Tibial nerve (tissue), 4 donors: ENCODE measurements at places on chromosomes 6 and 20.

DNA sequence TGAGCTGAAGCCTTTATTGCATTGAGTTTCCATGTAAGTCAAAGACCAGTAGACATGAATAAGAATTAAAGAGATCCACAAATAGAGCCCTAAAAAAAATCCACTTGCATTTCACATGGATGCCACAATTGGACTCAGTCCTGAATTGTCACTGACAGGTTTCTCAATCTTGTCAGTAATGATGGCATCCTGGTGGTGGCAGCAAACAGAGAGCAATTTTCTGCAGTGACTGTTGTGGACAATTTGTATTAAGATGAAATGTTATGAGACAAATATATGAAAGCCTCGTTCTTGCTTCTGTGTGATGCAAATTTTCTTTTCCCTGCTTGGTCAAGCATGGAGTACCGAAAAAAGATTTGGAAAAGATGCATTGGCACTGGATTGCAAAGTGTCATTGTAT lies 278.9 kb downstream of the SAMD5 start:
- H3K27me3 ChIP-seq = no peaks in the 10 kb centered on the region
- DNase-seq = no peak
- no peaks in the 10 kb centered on the region for H3K36me3 ChIP-seq
- no peaks in the 10 kb centered on the region for H3K4me1 ChIP-seq
- H3K27ac ChIP-seq = no peak overlapping the region

- H3K4me3 ChIP-seq = no peak overlapping the region
- no peak for DNase-seq
- H3K27me3 ChIP-seq = no peaks in the 10 kb centered on the region
- no peak overlapping the region for H3K27ac ChIP-seq
- H3K36me3 ChIP-seq = no peaks in the 10 kb centered on the region
These were observed 124.4 kb upstream of the EDN1 start for GRCh38 chr6:12165722-12166280.

DNA sequence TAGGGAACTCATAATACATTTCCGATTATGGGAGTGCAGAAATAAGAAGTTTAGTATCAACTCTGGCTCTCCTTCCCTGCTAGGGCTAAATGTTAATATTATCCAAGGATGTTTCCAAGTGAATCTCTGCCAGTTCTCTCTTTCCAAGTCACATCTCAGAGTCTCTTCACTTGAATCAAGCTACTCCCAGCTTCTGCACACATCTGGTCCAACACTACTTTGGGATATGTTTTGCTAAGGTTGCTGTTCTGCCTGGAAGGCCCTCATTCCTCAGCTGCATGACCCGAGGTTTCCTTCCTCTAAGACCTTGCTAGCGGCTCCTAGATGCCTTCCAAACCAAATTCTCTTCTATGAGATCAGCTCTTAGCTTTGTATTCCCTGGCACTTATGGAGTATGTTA lies 331.8 kb downstream of the GJA1 start:
- no peaks in the 10 kb centered on the region for H3K4me1 ChIP-seq
- no peak for DNase-seq
- no peak overlapping the region for H3K27ac ChIP-seq
- H3K4me3 ChIP-seq = no peak overlapping the region

- DNase-seq = no peak
- H3K4me1 ChIP-seq = no peaks in the 10 kb centered on the region
- H3K27me3 ChIP-seq = no peaks in the 10 kb centered on the region
- H3K36me3 ChIP-seq = no peaks in the 10 kb centered on the region
- H3K4me3 ChIP-seq = no peak overlapping the region
- no peak overlapping the region for H3K27ac ChIP-seq
These were observed 1027.4 kb upstream of the FLRT3 start for GRCh38 chr20:15364781-15365180.

- H3K27me3 ChIP-seq = no peaks in the 10 kb centered on the region
- no peak overlapping the region for H3K4me3 ChIP-seq
- H3K4me1 ChIP-seq = no peaks in the 10 kb centered on the region
- H3K36me3 ChIP-seq = no peaks in the 10 kb centered on the region
These were observed 27.6 kb downstream of the VTA1 start for GRCh38 chr6:142174703-142175102.

DNA sequence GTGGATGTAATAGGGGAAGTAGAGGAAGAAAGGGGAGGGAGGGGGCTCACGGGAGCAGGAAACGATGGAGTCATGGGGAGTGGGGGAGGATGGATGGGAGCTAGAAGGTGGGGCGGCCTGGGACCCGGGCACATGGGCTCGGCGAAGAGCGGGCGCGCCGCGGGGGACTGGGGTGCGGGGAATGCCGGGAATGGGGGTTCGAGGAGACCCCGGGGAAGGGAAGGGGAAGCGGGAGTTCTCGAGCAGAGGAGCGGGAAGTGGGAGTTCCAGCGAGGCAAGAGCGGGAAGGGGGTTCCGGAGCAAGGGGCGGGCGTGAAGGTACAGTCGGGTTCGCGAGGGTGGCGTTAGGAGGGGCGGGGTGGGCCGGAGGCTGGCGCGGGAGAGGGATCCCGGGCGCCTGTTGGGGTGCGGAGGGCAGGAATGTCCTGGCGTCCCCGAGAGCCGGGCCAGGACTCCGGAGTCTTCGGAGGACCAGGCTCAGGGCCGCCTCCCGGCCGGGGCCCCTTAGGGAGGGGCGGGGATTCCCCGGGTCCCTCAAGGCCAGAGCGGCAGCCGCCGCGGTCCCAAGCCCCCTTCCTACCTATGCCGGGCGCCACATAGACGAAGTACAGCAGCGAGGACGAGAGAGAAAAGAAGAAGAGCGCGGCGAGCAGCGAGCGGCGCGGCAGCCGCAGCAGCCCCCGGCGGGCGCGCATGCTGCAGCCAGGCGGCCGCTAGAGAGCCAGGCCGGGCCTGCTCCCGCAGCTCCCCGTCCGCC lies 504 bp downstream of the B4GALT5 start:
- peak overlapping the region; percentile 93 for H3K4me3 ChIP-seq
- peak overlapping the region; percentile 89 for H3K27ac ChIP-seq
- no peaks in the 10 kb centered on the region for H3K27me3 ChIP-seq

GRCh38 chr6:45265246-45265645 lies 62.9 kb upstream of the RUNX2 start:
- no peaks in the 10 kb centered on the region for H3K27me3 ChIP-seq
- DNase-seq = no peak
- H3K27ac ChIP-seq = no peak overlapping the region
- no peak overlapping the region for H3K4me3 ChIP-seq
- H3K36me3 ChIP-seq = no peaks in the 10 kb centered on the region

DNA sequence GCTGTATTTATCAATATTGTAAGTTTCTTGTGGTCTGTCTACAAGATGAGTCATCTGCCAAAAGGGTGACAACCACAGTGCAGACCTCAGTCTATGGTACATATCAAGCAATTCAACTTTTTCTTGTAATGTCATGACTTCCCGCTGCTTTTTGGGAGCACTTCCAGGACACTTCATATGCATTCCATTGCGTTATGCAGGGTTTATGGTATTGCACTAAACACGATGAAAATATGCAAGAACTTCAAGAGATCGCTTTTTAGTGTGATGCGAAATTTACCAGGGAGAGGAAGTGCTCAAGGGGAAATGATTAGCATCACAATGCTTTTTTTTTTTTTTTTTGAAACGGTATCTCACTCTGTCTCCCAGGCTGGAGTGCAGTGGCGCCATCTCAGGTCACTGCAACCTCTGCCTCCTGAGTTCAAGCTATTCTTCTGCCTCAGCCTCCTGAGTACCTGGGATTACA lies 166.5 kb downstream of the TFAP2A start:
- DNase-seq = no peak
- H3K27me3 ChIP-seq = no peaks in the 10 kb centered on the region
- no peaks in the 10 kb centered on the region for H3K4me1 ChIP-seq
- H3K4me3 ChIP-seq = no peak overlapping the region
- H3K27ac ChIP-seq = no peak overlapping the region

DNA sequence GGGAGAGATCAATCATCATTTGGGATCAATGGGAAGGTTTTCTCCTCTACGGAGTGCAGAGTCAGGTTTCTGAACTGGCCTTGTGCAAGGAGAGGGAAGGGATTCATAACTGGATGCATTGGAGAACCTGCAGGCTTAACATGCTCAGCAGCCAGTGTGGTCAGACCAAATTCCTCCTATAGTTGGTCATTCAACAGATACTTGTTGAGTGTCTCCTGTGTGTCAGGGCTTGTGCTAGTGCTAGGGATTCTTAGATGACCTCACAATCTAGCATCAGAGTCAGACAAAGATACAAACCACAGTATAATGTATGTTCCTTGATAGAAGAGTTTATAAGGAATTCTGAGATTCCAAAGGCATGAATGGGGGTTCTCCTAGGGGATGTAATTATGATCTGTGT lies 23.9 kb downstream of the RALY start:
- peaks cover 73% of the 10 kb centered on the region for H3K4me1 ChIP-seq
- no peak overlapping the region for H3K4me3 ChIP-seq
- H3K27me3 ChIP-seq = no peaks in the 10 kb centered on the region
- no peaks in the 10 kb centered on the region for H3K36me3 ChIP-seq

GRCh38 chr6:80209430-80209829 lies 103.0 kb downstream of the BCKDHB start:
- peaks cover 2% of the 10 kb centered on the region for H3K36me3 ChIP-seq
- DNase-seq = no peak
- H3K4me1 ChIP-seq = no peaks in the 10 kb centered on the region
- H3K4me3 ChIP-seq = no peak overlapping the region
- H3K27ac ChIP-seq = no peak overlapping the region

DNA sequence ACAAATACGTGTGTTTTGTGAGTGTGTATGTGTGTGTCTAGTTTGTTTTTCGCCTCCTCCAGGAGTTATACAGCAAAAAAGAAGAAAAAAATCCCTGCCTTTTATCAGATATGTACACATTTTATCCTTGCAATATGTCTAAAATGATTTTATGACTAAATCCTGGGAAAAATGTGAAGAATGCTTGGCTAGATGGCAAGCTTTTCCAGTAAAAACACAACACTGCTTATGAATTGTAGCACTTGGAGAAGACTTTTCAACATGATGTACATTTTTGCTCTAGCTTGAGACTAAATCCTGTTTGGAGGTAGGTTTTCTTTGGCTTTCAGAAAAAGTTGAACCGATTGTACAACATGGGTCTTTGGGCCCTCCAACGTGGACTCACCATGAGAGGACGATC lies 160.2 kb downstream of the GMPR start:
- H3K27me3 ChIP-seq = no peaks in the 10 kb centered on the region
- H3K4me1 ChIP-seq = no peaks in the 10 kb centered on the region
- no peak for DNase-seq

- no peak overlapping the region for H3K4me3 ChIP-seq
- H3K4me1 ChIP-seq = peaks cover 34% of the 10 kb centered on the region
- no peaks in the 10 kb centered on the region for H3K27me3 ChIP-seq
- DNase-seq = no peak
These were observed 13.6 kb downstream of the KCNK5 start for GRCh38 chr6:39215640-39216158.

GRCh38 chr20:53130795-53131194 lies 158.6 kb downstream of the TSHZ2 start:
- H3K27me3 ChIP-seq = no peaks in the 10 kb centered on the region
- H3K36me3 ChIP-seq = no peaks in the 10 kb centered on the region
- H3K27ac ChIP-seq = no peak overlapping the region
- H3K4me1 ChIP-seq = no peaks in the 10 kb centered on the region

DNA sequence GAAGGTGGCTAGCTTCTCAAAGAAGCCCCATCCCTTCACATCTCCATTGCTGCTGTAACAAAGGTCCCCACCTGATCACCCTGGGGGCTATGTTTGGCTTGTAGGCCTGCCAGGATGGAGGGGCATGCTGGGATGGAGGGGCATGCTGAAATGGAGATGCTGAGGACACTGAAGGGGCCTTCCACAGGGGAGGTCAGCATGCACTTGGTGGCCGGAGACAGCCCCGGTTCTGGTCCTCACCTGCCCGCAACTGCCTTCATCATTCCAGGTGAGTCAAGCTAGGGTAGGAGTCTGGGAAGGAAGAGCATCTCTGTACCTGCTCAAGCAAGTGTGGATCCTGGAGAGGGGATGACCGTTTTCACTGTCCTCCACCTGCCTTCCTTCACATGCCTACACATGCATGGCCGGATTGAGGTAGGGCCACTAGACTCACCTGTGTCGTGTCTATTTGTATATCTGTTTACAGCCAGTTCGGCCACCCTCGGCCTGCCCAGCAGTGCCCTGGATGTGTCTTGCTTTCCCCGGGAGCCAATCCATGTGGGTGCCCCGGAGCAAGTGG lies 6.0 kb downstream of the L3MBTL1 start:
- H3K4me1 ChIP-seq = no peaks in the 10 kb centered on the region
- H3K27ac ChIP-seq = peak overlapping the region; percentile 44
- no peaks in the 10 kb centered on the region for H3K36me3 ChIP-seq
- H3K4me3 ChIP-seq = peak overlapping the region; percentile 50

DNA sequence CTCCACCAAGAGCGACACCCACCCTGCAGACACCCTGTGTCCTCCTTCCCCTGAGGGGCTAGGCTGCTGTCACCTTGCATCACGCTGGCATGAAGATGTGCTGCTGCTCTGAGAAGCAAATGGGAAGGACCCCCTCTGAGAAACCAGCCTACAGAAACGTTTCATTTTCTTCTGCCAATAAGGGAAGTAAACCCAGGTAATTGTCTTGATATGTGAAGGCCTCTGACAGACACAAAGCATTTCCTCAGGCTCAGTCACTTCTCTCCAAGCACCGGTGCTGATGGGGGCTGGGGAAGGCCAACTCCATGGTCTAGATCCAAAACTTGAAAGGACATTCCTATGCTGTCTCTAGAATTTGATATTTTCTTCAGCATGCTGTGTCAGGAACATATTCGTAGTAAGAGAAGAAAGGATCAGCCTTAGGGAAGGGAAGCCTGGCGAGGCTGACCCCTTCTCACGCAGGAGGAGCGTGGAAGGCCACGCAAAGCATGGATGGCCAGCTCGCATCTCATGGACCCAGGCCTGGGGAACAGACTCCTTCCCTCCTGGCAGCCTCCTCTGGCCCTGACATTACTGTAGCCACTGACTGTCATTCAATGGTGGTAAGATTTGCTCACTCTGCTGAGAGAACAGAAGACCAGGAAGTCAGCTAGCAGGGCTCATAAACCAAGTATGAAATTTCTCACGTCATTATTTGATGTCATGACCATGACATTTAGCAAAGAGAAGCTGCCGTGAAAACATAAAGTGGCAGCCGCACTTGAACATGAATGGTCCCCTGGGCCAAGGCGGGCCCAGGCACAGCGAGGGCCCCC lies 20.4 kb downstream of the ACSS1 start:
- H3K36me3 ChIP-seq = no peaks in the 10 kb centered on the region
- peaks cover 14% of the 10 kb centered on the region for H3K4me1 ChIP-seq
- H3K27ac ChIP-seq = peak overlapping the region; percentile 87
- no peak for DNase-seq

GRCh38 chr6:10060004-10060403 lies 354.9 kb downstream of the TFAP2A start:
- H3K4me1 ChIP-seq = no peaks in the 10 kb centered on the region
- H3K4me3 ChIP-seq = no peak overlapping the region
- H3K27me3 ChIP-seq = no peaks in the 10 kb centered on the region
- no peak overlapping the region for H3K27ac ChIP-seq

- H3K4me1 ChIP-seq = no peaks in the 10 kb centered on the region
- H3K36me3 ChIP-seq = no peaks in the 10 kb centered on the region
- H3K27ac ChIP-seq = no peak overlapping the region
- no peak overlapping the region for H3K4me3 ChIP-seq
- DNase-seq = no peak
- no peaks in the 10 kb centered on the region for H3K27me3 ChIP-seq
These were observed 213.2 kb upstream of the NT5E start for GRCh38 chr6:85236636-85237035.

GRCh38 chr6:159130846-159131245 lies 38.4 kb upstream of the FNDC1 start:
- no peak overlapping the region for H3K27ac ChIP-seq
- peaks cover 6% of the 10 kb centered on the region for H3K4me1 ChIP-seq
- H3K27me3 ChIP-seq = no peaks in the 10 kb centered on the region
- no peaks in the 10 kb centered on the region for H3K36me3 ChIP-seq
- no peak for DNase-seq

GRCh38 chr20:56445130-56445529 lies 23.3 kb upstream of the RTF2 start:
- H3K27ac ChIP-seq = no peak overlapping the region
- no peak for DNase-seq
- no peaks in the 10 kb centered on the region for H3K36me3 ChIP-seq
- no peaks in the 10 kb centered on the region for H3K4me1 ChIP-seq
